Activated gamma-delta T cell (primary cell): ENCODE measurements at places on chromosomes 2 and 18.

- DNase-seq: no peak
Observed at GRCh38 chr2:134206573-134206972, 47.3 kb upstream of the MGAT5 start.

GRCh38 chr2:71464389-71464788 lies 11.0 kb downstream of the DYSF start:
- DNase-seq: no peak

- DNase-seq: no peak
Observed at GRCh38 chr2:235713189-235713588, 219.3 kb downstream of the AGAP1 start.

GRCh38 chr2:241000831-241001321 lies 2.5 kb downstream of the SNED1 start:
- DNase-seq: no peak

- no peak for DNase-seq
Observed at GRCh38 chr2:201049455-201049854, 22.0 kb downstream of the HYCC2 start.

GRCh38 chr18:50126471-50126870 lies 68.5 kb downstream of the MYO5B start:
- no peak for DNase-seq

DNA sequence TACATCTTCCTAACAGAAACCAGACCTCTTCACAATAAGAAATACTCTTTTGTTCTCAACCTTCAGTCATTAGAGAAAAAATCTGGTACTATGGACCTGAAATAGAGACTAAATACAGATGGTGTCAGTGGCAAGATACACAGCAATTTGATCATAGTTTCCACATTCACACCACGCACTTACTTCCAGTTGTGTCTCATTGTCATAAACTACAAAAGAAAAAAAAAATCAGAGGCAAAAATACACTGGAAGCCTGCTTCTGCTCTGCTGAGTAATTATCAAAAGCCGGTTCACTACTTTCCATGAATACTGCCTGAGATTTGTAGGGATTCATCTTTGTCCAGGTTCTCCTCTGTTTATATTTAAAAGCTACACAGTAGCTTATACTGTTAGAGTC lies 182.6 kb downstream of the PID1 start:
- DNase-seq: no peak

DNA sequence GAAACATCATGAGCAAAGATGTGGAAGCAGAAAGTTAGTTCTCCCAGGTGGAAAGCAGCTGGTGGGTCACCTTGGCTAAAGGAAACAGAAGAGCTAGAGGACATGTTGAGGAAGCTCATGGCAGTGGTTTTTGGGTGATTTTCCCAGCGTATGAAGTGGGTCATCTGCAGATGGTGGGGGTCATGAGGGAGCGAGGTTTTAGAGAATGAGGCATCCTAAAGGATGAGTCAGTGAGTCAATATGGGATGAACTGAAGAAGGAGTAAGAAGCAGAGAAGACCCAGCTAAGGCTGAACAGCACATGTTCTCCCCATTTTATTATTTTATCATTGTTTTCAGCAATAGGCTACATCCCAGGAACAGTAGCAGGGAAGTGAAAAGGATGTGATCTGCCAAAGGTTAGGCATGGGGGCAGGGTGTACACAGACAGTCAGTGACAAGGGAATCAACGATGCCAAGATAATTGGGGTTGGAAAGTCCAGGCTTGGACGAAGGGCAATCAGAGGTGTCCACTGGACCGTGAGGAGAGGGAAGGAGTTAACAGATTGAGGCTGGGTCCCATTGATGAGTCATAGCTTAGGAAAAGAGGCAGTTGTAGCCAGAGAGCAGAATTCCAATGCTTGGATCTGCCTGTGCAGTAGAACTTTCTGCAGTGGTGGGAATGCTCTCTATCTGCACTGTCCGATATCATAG lies 289.3 kb upstream of the RAB12 start:
- DNase-seq: no peak

- no peak for DNase-seq
Observed at GRCh38 chr2:161265874-161266273, 42.4 kb upstream of the PSMD14 start.

GRCh38 chr18:21830532-21830931 lies 89.9 kb downstream of the MIB1 start:
- DNase-seq: no peak

GRCh38 chr2:1741851-1742250 lies 2.5 kb downstream of the PXDN start:
- DNase-seq: no peak

DNA sequence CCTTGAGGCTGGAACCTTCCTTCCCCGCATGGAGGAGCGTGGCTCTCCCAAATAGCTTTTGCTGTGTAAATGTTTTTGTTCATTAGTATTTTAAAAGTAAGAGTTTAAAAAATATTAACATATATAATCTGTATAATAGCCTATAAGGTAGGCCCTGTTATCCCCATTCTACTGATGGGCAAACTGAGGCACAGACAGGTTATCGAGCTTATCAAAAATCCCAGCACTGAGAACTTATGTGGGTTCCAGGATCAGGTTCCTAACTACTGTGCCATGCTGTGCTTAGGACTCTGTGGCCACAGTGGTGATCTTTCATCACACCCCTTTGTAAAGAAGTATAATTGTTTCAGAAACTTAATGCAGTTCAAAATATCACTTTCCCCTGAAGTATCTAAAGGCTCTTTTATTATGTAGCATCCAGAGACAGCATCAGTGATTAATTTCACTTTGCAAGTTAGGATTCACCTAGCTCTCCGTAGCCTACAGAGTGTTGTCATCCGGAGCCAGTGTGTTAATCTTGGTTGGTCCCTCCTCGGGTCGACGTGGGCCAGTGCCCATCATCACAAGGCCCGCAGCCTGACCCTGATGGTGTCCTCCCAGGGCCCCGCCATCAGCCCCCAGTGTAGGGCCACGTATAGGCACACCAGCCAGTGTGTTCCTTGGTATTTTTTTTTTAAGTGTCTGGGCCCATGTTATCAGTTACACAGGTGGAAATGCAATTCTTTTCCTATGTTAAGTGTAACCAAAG lies 28.7 kb downstream of the CABLES1 start:
- DNase-seq: no peak

GRCh38 chr2:106160786-106161261 lies 33.3 kb downstream of the UXS1 start:
- DNase-seq: no peak

DNA sequence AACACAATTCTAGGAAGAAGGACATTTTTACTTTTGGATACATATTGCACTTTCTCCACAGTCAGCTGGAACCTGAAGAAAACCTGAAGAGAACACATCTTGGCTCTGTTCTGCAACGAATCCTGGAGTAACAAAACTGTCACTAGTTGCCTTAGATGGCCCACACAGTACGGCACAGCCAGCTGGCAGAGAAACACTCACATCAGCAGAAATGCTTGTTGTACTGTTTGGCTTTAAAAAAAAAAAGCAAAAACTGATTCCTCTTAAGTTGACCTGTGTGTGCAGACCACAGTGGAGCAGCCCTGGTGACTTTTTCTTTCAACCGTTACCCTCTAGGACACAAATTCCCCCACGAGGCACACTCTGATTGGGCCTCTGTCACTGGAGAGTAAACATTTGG lies 152.3 kb upstream of the TWIST2 start:
- no peak for DNase-seq

GRCh38 chr2:200193791-200194190 lies 112.7 kb upstream of the SPATS2L start:
- no peak for DNase-seq

GRCh38 chr2:161421686-161422085 lies 5.6 kb downstream of the TBR1 start:
- no peak for DNase-seq

DNA sequence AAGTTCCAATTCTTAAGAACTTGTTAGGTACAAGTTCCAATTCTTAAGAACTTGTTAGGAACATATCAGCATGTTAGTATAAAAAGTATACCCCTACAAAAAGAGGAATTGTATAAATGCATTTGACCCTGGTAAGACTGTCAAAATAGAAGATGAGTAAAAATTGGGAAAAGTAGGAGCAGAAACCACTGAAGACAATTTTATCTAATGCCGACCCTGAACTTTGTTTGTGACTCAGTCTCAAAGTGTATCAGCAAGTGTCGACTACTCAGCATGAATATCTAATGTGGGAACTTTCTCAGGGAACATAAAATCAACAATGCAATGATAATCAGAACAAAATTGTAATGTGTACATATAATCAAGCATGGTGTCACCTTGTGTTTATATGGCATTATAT lies 583 bp upstream of the CD226 start:
- no peak for DNase-seq

- DNase-seq: no peak
Observed at GRCh38 chr2:3223080-3223923, 154.3 kb downstream of the EIPR1 start.

DNA sequence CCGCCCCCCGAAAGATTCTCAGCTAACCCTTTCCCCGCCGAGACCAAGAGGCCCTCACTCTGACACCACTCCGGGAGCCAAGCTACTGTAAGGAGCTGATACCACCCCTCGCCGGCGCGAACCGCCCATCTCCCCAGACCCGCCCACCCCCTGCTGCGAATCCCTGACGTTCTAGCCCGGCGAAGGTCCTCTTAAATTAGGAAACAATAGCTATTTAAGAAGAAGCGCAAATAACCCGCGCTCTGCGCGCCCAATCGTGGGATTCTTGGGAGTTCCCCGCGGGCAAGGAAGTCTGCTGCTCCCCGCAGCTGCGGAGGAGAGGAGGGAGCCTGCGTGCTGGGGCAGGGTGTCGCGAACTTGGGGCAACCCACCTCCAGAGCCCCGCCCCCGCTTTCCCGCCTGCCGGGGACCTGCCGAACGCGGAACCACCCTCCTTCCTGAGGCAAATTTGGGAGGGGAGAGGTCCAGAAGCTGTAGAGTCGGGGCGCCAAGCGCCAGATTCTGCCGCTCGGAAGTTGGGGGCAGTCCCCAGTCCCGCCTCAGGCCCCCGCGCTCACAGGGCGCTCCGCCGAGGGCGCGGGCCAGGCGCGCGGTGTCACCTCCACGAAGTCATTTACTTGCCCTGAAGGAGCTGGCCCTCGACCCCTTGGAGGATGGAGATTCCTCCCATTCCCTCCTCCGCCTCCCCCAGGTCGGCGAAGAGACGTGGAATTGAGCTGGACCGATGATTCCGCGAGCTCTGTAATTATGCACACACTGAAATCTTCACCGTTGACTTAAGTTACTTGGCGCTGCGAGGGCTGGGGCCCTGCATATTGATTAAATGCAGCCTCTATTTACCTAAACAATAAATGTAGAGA lies 8.4 kb upstream of the SP9 start:
- peak; percentile 17 for DNase-seq

GRCh38 chr2:84999553-84999955 lies 28.6 kb downstream of the KCMF1 start:
- no peak for DNase-seq

- DNase-seq: no peak
Observed at GRCh38 chr2:23131066-23131575, 253.9 kb upstream of the KLHL29 start.

DNA sequence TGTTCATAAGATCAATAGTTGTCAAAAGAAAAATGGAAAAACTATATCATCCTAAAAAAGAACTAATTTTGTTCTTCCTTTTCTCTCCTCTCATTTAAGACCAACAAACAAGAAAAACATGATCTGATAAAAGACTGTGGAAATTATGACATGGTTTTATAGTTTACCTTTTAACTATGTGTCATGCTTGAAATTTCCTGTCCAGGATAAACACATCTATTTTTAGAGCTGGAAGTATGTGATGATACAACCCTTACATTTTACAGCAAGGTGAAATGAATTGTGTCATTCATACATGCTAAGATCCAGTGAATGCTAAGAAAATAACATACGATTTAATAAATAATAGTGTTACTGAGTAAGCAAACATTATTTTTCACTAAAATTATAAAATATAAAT lies 89.9 kb downstream of the GULP1 start:
- no peak for DNase-seq

DNA sequence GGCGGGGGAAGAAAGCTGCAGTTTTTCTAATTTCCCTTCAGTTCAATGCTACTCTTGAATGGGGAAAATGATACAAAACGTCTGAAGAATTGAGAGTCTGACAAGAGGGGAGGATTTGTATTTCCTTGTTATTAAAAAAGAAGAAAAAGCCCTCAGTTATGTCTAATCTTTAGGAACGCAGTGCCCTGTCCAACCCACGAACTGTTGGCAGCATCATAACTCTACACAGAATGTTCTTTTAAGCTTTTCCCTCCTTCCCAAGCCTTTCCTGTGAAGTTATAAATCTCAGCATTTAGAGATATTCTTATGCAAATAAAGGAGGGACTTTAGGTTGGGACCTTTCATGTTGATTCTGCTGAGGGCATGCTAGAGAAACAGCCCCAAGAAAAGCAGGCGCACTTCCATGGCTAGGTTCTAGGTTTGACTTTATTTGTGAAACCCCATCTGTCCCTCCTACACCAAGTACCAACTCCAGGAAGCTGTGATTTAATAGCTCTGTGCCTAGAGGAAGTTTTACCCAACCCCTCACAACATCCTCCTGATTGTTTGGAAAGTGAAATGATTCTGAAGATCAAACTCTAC lies 288.6 kb downstream of the SETBP1 start:
- DNase-seq: no peak

DNA sequence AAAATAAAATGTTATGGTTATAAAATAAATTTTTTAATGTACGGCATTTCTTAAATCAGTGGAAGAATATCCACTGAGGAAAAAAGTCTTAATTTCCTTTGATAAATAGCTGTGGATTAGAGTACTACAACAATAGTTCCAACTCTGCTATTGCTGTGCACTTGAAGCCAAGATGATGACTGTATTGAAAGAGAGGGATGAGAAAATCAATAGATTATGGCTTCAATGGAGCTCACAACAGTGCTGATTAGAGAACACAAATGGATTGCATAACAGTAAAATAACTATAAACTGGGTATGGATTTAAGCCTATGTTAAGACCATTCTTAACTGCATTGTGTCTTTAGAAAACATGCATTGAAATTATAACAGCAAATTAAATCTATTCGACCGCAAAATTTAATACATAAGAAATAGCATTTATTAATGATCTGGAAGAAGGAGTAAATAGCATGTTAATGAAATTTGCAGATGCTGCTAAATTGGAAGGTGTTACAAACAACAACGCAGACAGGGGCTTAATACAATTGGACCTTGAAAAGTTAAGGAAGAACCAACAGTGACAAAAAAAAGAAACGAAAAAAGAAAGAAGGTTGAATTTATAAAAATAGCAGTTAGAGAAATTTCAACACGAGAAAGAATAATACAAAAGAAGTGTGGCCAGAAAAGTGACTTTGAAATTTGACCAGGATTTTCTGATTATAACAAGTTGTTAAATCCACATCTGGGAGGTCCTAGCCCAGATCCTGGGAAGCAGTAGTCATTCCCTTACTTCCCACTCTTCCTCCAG lies 8.6 kb upstream of the MAP3K20 start:
- DNase-seq: no peak

DNA sequence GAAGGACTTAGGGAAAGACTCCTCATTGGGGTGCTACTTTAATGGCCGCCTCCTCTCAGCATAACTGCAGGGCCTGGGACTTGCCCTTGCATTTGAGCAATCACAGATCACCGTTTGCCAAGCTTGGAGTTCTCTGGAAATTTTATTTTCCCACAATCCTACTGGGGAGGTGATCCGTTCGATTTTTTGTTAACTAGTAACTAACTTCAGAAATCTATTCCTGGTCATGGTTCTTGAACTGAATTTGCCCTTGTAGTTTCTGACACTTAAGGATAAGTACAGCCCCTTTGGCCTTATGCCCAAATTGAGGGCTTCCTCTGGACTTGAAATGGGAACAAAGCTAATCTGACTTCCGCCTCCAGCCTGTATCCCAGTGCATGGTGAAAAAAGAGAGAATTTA lies 60.5 kb upstream of the ST3GAL5 start:
- no peak for DNase-seq

GRCh38 chr18:44736664-44737380 lies 56.1 kb downstream of the SETBP1 start:
- DNase-seq: no peak

- no peak for DNase-seq
Observed at GRCh38 chr2:200168641-200169555, 137.6 kb upstream of the SPATS2L start.
